Stimulated activated CD8-positive, alpha-beta memory T cell treated with anti-CD3 and anti-CD28 coated beads, Interleukin-12 subunit alpha, Interleukin-12 subunit beta, amount 100 ng/mL, for 1 hour (primary cell): ENCODE measurements at places on chromosomes 16 and 17.

- DNase-seq: no peak
Observed at GRCh38 chr17:46121841-46122485, 71.3 kb downstream of the KANSL1 start.

- DNase-seq: no peak
Observed at GRCh38 chr17:41676058-41676419, 12.6 kb upstream of the EIF1 start.

DNA sequence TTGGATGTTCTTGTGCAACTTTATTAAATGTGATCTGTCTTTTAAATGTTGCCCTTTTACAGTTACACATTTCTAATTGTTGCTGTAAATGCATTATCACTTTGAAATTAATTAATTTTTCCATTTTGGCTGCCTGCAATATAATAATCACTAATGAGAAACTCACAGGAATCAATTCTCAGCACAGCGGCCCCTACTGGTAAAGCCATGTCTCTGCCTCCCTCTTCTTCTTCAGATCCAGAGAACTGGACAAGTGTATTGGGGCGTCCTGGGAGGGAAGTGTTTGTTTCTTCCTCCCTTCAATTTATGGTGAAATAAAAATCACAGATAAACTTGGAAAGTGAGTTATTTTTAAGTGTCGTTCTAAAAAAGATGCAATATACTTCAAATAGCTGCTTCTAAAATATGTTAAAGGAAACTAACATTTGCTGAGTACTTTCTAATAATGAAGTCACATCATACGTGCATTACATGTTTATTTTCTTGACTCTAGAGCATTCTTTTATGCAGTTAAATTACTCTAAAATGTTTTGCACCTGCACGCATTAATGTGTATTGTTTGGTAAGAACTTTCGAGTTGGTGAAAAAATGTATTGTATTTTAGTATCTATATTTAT, 338.0 kb downstream of the WWOX start:
- peak; percentile 6 for DNase-seq

GRCh38 chr17:32628271-32629044, 141.7 kb downstream of the CDK5R1 start:
- DNase-seq: no peak

DNA sequence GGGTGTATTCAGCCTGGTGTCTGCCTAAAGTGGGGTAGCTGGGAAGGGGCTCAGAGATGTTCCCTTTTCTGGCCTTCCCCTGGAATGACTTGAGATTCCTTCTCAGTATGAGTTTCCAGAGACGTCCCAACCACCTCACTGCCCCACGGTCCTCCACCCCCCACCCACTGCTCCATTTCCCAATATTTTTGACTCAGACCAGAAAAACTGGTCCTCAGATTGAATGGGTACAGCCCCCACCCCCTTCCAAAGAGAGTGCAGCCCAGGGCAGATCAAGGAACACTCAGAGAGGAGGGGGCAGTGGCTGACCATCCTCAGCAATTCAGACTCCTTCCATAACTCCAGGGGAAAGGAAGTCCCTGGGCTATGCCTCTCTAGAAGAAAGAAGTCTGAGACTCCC, 3.2 kb downstream of the ACLY start:
- DNase-seq: no peak

- no peak for DNase-seq
Observed at GRCh38 chr17:81508639-81509206, 3.9 kb downstream of the ACTG1 start.

DNA sequence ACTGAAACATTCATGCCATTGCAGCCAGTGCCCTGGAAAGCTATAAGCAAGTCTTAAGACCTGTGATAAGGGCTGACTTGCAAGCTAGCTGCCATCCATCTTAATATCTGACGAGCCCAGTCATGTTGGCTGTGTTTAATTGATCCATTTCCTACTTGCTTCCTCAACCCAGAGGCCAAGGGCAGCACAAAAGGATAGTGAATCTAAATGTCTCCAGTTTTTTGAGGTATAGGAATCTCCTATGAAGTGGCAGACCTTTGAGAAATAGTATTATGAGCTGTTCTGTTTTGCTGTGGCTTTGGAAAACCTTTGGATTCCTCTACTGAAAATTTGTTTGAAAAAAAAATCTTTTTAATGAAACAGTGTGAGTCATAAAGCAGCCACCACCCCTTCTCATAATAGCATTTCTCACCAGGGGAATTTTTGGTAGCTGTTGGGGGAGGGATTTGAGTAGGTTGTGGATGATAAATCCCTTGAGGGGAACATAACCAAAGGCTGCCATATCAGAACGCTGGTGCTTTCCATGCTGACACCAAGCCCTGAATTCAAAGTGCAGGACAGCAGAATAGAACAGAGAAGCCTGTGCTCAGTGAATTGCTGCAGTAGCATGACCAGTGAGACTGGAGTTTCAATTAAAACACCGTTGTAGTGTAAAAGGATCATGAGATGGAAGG, 12.9 kb downstream of the ZNRF1 start:
- DNase-seq: no peak

DNA sequence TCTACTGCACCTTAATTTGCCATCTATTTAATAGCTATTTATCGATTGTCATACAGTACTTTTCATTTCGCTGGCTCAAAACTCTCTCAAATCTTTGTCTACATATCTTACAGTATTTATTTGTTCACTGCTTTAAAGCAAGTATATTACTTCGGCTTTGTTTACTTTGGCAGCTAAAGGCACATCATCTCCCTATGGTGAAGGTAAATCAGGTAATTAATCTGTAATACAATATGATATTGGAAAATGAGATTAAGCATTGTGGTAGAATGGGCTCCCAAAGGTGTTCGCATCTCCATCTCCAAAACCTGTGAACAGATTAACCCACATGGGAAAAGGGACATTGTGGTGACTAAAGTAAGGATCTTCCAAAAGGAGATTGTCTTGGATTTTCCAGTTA, 6.5 kb downstream of the TMEM170A start:
- no peak for DNase-seq

GRCh38 chr17:74334393-74335039, 8.5 kb downstream of the KIF19 start:
- DNase-seq: no peak

- no peak for DNase-seq
Observed at GRCh38 chr16:60060731-60061130, 1326.6 kb upstream of the GOT2 start.

- DNase-seq: no peak
Observed at GRCh38 chr17:77186141-77186604, 45.4 kb downstream of the SEC14L1 start.
